ENCODE measurements at places on chromosomes 12 and 14.
A peak's percentile ranks its signal among the peaks of the same experiment; 100 is the strongest.

- DNase-seq: no peak
Measured at GRCh38 chr14:103705504-103706284, 9.6 kb downstream of the XRCC3 start.

- no peak for DNase-seq
Measured at GRCh38 chr14:68373847-68374444, 418.9 kb downstream of the ZFP36L1 start.

DNA sequence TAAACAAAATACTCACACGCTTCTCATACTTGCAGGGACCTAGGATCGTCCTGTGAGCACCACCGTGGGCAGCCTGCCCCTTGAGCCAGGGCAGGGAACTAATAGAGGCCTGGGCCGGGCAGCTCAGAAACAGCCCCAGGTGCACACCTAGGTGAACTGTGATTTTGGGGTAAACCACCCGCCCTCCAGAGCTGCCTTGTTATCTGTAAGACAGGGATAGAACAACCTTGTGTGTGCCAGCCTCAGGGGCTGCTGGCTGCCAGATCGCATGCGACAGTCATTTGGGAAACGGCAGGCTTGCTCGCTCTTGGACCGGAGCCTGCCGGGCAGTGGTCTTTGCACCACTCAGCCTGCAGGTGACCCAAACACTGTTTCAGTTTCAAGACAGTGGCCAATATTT, 86.8 kb downstream of the ADGRD1 start:
- no peak for DNase-seq

DNA sequence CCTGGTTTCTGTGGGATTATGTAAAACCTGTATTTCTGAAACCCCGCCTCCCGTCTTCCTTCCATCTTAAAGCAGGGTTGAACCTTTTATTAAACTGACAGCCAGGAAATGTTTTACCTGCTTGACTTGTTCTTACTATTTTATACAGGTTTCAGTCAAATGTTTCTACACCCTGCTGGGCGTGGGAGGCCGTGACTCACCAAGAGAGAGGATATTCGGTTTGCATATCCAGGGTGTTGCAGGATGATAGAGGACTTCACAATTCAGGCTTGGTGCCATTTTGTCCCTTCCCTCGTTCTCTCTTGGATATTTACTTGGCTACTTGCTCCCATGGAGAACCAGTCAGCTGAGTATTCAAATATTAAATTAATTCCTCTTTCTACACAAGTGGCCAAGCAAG, 69.7 kb downstream of the ARF6 start:
- peak; percentile 59 for DNase-seq

DNA sequence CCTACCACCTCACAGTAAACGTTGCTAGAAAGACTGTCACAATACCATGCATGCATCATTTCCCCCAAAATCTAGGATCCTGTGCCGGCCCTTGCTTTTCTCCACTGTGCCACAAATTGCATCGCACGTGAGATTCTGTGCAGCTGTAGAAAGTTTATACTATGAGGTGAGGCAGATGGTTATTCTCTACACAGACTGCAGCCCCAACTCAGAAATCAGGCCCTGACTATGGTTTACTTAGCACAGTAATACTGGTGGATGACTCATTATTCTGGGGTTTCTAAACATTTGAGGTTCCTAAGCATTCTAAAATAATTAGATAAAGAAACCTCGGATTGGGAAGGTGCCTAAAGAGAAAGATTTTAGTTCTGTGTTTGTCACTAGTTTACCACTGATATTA, 163.8 kb upstream of the CCDC198 start:
- DNase-seq: no peak

DNA sequence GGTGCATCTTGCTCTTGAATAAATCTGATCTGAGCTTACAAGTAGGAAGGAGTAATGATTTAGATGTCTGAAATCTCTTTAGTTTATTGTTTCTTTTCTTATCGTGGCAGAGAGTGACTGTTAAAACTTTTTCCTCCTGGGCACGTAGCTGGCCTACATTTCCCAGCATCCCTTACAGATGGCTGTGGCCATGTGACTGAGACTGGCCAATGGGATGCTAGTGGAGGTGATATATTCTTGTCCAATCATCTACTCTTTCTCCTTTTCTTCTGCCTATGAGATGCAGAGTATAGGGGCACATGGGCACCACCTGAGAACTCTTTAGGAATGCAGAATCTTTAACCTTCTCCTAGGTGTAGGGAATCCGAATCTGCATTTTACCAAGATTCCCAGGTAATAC, 237.3 kb downstream of the RGS6 start:
- no peak for DNase-seq

DNA sequence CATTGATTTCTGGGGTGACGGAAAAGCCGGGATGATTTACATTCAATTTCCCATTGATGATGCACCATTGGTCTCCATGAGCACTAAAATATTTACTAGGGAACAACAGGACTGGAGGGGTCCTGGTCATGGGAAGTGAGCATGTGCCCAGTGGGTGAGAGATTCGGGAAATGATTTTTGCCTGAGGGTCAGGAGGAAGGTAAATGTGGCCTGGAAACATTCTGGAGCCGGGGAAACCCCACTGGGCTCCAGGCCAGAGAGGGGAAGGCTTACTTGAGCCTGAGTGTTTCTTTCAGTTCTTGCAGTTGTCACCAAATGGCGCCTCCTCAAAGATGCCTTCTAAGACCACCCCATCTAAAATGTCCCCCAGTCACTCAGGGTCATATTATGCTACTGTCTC, 532.3 kb upstream of the TBX3 start:
- no peak for DNase-seq

DNA sequence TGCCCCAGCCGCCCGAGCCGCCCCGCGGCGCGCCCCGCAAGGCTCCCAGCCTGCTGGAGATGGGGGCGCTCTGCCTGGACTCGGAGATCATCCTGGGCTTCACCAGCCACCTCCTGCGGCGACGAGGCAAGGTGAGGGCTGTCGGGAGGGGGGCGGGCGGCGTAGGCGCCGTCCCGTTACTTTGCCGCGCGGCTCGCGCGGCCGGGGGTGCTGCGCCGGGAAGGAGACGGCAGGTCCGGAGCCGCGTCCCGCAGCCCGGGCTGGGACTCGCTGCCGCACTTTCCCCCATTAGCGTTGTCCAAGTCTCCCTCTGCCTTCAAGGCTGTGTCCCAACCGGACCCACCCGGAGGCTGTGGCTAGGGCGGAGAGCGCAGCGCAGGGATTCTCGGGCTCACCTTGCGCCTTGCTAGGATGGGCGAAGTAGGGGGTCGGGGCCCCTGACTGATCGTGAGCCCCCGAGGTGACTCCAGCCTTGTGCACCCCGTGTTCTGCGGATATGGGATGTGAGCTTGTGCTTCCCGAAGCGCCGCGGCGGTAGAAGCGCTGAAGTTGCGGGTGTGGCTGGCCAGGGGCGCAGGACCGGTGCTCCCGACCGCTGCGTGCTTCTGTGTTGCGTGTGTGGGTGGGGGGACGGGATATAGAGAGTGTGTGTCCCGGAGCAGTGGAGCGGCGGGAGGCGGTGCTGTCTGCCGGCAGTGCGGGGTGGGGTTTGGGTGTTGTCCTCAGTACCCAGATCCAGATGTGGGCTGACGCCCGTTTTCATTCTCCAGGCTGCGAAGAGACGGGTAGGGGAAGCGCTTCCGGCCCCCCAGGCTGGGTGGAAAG, 1.7 kb upstream of the KIF26A start:
- no peak for DNase-seq

GRCh38 chr14:90534091-90534837, 137.4 kb downstream of the CALM1 start:
- DNase-seq: no peak

- no peak for DNase-seq
Measured at GRCh38 chr12:103881261-103881660, 40.2 kb upstream of the NT5DC3 start.

GRCh38 chr12:91007531-91008290, 2.9 kb upstream of the EPYC start:
- DNase-seq: no peak

DNA sequence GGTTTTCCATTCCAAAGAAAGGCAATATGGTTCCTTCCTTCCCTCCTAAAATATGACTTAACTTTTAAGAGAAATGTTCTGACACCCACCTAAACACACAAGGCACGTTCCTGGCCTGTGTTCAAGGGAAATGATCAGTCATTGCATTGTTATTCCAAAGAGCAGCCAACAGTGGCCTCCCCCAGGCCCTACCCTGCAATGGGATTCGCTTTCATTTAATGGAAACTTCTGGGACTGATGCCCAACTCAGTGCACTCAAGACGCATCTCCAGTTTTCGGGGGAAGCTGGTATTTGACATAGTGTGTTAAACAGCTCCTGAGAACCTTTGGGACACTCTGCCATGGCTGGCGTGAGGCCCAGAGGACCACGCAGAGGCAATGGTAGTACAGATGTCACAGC, 65.9 kb downstream of the DDX51 start:
- DNase-seq: no peak

DNA sequence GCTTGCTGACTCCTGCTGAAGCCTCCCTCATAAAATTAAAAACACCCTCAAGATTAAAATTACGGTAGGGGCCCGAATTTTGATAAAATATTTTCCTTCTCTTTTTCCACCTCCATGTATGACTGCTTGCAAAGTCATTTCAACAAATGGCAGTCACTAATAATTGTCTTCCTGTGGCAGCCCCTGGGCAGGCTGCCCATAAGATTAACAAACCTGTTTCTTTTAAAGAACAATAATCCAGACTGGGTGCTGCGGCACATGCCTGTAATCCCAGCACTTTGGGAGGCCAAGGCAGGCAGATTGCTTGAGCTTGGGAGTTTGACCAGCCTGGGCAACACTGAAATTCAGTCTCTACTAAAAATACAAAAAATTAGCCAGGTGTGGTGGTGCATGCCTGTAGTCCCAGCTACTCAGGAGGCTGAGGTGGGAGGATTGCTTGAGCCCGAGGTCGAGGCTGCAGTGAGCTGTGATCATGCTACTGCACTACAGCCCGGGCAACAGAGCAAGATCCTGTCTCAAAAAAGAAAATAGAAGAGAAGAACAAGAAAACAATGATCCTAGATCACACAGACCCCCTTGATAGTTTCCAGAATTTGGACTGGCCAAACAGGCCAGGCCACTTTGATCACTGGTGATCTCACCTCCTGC, 8.7 kb downstream of the SAV1 start:
- no peak for DNase-seq

- DNase-seq: no peak
Measured at GRCh38 chr12:45727980-45728629, 1.4 kb upstream of the ARID2 start.

DNA sequence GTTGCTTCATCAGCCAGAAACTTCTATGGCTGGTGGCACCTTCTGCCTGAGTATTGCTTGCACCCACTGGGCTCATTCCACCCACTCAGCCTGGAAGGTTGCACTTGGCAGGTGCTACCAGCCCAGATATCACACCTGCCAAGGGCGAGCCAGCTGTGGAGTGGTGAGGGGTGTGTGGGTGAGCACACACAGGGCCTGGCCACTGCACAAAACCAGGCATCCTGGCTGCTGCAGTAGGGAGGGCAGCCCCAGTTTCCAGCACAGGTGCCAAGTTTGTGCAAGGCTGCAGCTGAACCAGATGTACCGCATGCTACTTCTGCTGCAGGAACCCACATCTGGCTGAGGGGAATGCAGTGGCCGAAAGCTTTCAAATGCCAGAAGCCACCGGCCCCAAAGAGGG, 1147.8 kb downstream of the FSCB start:
- DNase-seq: no peak

DNA sequence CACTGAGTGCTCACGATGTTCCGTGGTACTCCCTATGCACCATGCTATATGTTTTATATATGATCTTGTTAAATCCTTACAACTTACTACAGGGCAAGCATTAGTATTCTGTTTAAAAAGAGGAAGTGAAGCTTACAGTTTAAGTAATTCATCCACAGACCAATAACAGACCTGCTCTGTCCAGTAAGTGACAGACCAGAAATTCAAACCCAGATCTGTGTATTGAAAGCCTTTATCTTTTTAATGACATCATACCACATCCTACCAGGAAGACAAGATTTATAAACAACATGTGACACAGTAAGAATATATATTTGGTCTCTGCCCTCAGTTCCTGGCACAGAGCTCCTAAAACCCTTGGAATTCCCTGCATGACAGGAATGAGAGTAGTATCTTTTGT, 206.5 kb downstream of the STXBP6 start:
- DNase-seq: no peak

- DNase-seq: no peak
Measured at GRCh38 chr14:97328743-97329142, 531.6 kb downstream of the VRK1 start.

DNA sequence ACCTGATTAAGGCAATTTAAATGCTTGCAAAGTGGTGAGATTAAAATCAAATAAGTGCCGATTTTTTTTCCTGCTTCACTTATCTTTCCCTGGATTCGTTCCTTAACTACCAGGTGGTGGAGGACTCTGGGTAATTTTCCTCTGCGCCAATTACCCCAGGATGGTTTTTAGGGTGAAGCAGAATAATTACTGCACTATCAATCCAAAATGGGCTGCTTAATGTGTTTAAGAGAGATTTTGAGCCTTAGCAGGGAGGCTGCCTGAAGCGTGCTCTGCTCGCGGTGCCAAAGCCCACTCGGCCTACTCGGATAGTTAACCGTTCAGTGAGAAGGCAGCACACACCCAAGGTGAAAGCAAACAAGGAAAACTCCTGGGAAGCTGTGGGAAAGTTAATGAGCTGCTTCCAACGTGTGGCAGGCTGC, 274.9 kb upstream of the LMO3 start:
- no peak for DNase-seq

DNA sequence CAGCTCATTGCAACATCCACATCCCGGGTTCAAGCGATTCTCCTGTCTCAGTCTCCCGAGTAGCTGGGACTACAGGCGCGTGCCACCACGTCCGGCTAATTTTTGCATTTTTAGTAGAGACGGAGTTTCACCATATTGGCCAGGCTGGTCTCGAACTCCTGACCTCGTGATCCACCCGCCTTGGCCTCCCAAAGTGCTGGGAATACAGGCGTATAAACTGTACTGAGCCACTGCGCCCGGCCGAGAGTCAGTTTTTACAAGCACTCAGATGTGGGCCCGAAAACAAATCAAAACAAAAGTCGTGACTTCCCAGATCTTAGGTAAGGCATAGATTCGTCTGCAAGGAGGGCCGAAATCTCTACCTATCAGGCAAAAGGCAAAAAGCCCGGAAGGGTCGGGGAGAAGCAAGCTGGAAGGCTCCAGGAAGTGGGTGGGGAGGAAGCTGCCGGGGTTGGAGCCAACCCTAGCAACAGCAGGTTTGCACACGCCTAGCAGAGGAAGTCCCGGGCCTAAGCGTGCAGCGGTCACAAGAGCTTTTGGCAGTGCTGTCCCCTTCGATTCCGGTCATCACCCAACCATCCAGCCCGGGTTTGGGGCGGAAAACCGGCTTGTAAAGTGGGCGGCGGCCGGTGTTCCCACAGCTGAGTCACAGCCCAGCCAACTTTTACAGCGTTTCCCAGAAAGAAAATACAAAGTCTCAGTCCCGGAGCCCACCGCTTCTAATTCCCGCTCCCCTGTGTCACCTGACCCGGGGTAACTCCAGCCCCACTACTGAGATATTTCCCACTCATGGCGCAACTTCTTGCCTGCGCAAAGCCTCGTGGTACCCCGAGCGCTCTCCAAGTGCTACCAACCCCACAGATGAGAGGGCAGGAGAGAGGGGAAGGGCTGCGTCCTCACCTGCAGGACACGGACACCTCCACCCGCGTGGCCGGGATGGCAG, 583 bp downstream of the CPNE8 start:
- DNase-seq: no peak

GRCh38 chr12:124527861-124528561, 39.4 kb downstream of the NCOR2 start:
- DNase-seq: no peak
